ENCODE measurements at places on chromosomes 7 and 10. TPM values are rescaled to one million over a fixed set of nuclear protein-coding genes. Genes with fewer than 3 reads are reported as not detected.

DNA sequence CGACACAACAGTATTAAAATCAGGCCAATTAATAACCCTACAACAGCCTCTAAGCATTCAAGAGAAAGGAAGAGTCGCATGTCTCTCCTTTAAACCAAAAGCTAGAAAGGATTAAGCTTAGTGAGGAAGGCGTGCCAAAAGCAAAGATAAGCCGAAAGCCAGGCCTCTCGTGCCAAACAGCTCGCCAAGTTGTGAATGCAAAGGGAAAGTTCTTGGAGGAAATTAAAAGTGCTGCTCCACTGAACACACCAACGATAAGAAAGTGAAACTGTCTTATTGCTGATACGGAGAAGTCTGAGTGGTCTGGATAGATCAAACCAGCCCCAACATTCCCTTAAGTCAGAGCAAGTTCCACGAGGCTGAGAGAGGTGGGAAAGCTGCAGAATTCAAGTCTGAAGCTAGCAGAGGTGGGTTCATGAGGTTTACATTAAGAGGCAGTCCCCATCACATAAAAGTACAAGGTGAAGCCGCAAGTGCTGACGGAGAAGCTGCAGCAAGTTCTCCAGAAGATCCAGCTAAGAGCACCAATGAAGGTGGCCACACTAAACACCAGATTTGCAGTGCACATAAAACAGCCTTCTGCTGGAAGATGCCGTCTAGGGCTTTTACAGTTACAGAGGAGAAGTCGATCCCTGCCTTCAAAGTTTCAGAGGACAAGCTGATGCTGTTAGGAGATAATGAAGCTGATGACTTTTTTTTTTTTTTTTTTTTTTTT lies 194.8 kb downstream of the MAD1L1 start:
- DNase-seq: no peak

DNA sequence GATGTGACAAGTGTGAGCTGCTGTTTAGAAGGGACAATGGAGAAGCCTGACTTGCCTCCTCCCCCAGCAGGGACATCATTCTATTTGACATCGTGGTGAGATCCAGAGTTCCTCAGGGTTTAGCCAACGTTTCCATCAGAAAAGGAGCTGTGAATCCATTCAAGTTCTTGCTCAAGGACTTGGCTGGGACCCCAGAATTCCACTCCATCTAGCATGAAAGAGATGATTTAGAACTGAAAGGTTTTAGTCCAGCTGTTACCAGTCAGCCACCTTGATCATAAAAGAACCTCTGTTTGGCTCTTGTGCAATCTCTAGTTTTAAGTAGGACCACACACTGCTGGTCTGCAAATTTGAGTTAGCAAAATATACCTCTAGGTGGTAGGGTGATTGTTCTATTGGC lies 337.6 kb downstream of the FRMD4A start:
- DNase-seq: peak; percentile 95

DNA sequence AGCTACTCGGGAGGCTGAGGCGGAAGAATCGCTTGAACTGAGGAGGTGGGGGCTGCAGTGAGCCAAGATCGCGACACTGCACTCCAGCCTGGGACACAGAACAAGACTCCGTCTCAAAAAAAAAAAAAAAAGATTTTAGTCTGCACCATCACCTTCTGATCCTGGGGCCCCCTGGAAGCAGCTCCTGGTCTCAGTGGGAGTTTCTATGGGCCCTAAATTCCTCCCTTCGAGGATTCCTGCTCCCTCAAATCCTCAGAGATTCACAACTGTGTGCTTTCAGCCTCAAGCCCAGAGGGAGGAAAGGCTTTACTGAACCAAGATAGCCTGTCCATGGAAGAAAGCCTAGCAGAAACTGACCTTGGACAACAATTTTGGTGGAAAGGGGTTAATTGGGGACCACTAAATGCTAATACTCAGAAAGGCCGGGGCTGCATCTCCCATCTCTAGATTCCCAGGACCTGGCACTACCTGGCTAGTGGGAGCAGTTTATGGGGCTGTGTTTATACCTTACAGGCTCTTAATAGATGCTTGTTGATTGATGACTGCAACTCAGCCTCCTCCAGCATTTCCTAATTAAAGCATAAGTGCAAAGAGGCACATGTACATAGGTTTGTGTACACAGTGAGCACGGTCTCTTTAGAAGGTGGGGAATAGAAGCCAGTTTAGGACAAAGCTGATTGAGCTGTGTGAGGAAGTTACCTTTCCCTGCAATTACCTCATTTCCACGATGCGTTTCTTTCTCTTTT lies 9.2 kb upstream of the FGFR2 start:
- DNase-seq: no peak

- no peak for DNase-seq
These were observed 411.9 kb upstream of the SHH start for GRCh38 chr7:156223935-156224832.

- DNase-seq: no peak
These were observed 289.4 kb downstream of the EXOC4 start for GRCh38 chr7:133542209-133542780.

- DNase-seq: peak; percentile 81
These were observed 33.2 kb downstream of the NRF1 start for GRCh38 chr7:129644634-129645230.

GRCh38 chr7:47796347-47796746 lies 151.9 kb downstream of the PKD1L1 start:
- no peak for DNase-seq

- no peak for DNase-seq
These were observed 329.6 kb upstream of the NPVF start for GRCh38 chr7:25557930-25558329.

GRCh38 chr10:108167766-108168165 lies 1003.3 kb upstream of the SORCS1 start:
- DNase-seq: no peak

DNA sequence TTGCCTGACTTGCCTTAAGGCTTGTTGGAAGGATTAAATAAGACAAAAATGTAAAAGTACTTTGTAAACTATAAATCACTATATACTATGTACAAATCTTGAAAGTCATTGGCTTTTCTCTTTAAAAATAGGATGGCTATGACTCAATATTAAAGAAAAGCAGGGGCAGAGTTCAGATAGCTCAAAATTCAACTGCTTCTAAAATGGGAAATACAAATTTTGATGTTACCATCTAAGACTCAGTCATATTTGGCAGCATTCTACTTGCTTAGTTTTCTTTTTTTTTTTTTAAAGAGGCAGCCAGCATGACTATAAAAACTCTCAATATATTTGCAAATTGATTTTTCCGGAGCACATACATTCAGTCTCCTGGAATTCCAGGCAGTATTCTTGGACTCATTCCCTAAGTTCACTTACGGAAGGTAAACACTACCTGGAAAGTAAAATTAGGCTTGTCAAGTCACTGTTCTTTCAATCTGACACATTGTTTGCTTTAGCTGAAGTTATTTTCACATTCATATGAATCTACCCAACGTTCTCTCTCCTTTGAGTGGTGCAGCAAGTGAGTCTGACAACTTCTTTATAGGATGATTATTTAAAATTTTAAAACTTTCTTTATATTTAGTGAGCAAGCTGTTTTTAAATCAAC lies 133.8 kb upstream of the CCDC6 start:
- no peak for DNase-seq

DNA sequence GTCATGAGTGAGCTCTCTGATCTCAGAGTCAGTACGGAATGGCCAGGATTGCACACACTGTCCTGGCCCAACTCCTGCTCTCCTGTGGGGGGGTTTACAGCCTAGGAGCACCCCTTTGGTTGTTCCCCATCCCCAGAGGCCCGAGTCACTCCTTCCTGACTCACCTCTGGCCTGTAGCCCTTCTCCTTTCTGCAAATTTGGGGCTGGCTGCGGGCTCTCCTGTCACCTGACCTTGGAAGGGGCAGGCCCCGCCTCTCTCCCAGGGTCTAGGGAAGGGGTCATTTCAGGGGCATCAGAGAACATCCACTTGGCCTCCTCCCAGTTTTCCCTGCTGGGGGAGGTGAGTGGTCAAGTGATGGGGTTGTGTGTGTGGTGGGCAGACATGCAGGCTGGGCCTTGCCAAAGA lies 1.7 kb downstream of the NYAP1 start:
- no peak for DNase-seq

GRCh38 chr7:108592646-108593201 lies 23.1 kb downstream of the DNAJB9 start:
- DNase-seq: peak; percentile 77

DNA sequence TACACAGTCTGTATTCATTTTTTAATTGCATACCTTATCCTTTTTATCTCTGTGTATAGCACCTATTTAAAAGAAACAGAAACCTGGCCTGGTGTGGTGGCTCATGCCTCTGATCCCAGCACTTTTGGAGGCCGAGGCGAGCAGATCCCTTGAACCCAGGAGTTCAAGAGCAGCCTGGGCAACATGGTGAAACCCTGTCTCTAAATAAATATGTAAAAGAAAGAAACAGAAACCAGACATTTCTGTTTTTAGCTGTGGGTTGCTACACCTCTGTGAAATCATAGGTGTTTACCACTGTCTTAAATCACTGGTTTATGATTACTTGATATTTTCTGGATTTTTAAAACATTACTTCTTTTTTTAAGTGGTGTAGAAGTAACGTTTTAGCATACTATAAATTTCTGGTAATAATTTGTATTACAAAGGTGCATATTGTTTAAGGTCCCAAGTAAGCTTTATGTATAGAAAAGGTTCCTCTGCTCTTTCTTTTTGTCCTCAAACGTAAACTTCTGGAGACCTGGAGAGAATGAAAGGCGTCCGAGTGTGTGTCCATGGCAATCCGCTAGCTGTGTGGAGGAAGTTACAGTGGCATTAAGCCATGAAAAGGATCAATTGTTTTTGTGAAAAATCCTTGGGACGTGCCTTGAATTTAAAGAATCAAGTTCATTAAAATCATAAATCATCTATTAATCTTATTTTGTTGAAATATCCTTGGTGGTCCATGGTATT lies 41.1 kb downstream of the PTPRZ1 start:
- DNase-seq: no peak

GRCh38 chr10:6305401-6306321 lies 102.9 kb downstream of the PFKFB3 start:
- no peak for DNase-seq

- peak; percentile 48 for DNase-seq
These were observed 9.8 kb upstream of the GRB10 start for GRCh38 chr7:50792342-50793119.

DNA sequence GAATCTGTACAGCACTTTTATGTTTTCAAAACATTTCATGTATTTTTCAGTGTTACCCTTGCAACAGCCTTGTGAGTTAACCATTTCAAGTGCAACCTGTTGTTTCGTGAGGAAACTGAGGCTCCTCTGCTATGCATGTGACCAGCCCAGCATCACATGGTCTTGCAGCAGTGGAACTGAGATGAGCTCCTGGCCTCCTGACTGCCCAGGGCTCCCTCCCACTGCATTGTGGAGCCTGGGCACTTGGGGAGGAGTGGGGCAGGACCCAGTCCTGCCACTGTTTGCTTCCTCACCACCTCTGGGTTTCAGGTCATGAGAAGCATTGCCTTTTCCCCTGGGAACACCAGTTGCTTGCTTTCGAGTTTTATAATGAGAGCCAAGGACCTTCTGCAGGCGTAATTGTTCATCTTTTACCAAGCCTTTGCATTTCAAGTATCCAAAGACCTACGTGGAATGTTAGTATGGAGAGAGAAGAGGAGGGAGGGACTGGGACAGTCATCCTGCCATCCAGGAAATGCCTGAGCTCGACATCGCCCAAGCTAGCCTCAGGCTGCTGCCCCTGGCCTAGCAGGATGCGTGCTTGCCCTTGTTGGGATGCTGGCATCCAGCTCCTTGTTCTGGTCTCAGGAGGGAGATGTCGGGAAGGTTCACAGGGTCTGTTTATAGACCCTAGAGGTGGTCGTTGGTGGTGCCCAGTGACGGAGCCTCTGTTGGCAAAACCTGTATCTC lies 32.3 kb upstream of the BHLHA15 start:
- no peak for DNase-seq

GRCh38 chr7:7519056-7519455 lies 16.6 kb downstream of the COL28A1 start:
- no peak for DNase-seq

DNA sequence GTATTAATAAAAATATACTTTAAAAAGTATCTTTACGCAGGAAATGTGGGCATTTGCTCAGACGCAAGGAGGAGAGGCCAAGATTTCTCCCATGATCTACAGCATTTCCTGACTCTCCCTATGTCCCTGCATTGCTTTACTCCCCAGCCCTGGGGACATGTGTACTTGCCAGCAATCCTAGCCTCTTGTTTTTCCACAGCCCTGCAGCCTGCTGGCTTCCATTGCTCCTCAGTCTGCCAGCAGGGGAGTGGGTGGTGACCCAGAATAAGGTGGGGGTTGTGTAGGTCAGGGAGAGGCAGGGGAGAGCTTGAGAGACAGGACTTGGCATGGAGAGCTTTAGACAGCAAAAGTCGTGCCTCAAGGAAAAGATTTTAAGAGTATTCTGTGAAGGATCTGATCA lies 307.7 kb downstream of the CDK14 start:
- no peak for DNase-seq

GRCh38 chr10:46084321-46085165 lies 38.5 kb upstream of the MSMB start:
- DNase-seq: no peak

Gene SEMA3D
- 0.95 TPM for total RNA-seq

Gene SPDYE2
- not detected for total RNA-seq

Gene GOLGA7B
- 15.8 TPM for total RNA-seq

Gene MBL2
- not detected for total RNA-seq

Gene HOGA1
- total RNA-seq: 3.9 TPM

Gene MMP21
- not detected for total RNA-seq

Gene MCM10
- 11.6 TPM for total RNA-seq

Gene AASS
- 14.9 TPM for total RNA-seq

Gene CACNA2D1
- 11.1 TPM for total RNA-seq

Gene MPP7
- 0.34 TPM for total RNA-seq

Gene SPACDR
- not detected for total RNA-seq
